HCT116 (cell line): ENCODE measurements at places on chromosomes 2 and 18. TPM values are rescaled to one million over a fixed set of nuclear protein-coding genes. Genes with fewer than 3 reads are reported as not detected.

DNA sequence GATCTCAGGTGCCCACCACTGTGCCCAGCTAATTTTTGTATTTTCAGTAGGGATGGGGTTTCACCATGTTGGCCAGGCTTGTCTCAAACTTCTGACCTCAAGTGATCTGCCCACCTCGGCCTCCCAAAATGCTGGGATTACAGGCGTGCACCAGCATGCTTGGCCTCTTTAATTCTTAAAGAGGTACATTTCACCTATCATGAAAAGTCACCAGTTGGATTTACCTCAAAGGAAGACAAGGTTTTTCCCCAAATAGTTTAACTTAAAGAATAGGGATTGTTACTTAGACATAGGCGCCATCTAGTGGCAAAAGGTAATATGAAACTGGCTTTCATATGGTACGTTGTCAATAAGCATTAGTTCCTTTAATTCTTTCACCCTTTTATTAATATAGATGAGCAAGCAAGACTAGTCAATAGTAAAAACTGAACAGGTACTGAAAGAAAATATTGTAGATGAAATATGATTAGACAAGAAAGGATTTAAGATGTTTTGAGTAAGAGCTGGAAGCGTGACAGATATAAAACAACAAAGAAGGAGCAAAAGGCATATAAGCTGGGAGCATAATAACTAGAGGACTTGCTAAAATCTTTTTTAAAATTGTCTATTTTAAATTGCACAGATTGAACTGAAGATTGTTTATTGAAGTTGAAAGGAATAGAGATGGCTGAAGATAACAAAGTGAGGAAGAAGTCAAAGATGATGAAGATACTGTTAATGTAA, 35.0 kb upstream of the PSMD14 start:
- DNase-seq = peak; percentile 69
- no peaks in the 10 kb centered on the region for H3K36me3 ChIP-seq
- no peak overlapping the region for H3K4me3 ChIP-seq
- H3K27ac ChIP-seq = no peak overlapping the region

DNA sequence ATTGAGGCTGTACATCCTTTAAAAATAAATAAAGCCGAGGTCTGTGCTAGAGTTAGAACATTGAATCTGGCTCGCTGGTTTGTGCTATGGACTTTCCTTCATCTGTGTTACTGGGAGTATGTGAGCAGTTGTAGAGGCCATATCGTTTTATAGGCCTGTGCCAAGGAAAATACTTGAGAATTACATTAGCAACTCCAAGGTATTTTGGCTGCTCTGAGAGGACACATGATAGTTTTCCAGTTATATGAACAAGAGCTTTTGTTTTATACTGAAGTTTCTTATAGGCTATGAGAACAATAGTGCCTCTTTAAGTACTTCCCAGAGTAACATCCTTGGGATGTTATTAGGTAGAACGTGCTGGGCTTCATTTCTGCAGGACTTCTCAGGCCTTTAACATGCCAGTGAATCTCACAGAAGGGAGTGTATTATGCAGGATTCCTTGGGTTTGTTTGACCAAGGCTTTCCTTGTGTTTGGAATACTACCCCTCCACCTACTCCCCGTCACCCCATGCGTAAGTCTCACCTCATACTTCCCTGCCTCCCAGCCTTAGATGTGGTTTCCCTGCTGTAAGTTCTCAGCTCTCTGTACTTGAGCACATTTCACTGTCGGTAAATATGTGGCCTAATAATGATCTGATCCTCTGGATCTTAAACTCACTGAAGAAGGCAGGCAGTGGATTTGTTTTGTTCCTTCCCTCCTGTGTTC, 21.0 kb downstream of the TCF7L1 start:
- no peak overlapping the region for H3K4me3 ChIP-seq
- DNase-seq = no peak
- no peaks in the 10 kb centered on the region for H3K4me1 ChIP-seq

Gene ACTG2
- total RNA-seq = 0.89 TPM

DNA sequence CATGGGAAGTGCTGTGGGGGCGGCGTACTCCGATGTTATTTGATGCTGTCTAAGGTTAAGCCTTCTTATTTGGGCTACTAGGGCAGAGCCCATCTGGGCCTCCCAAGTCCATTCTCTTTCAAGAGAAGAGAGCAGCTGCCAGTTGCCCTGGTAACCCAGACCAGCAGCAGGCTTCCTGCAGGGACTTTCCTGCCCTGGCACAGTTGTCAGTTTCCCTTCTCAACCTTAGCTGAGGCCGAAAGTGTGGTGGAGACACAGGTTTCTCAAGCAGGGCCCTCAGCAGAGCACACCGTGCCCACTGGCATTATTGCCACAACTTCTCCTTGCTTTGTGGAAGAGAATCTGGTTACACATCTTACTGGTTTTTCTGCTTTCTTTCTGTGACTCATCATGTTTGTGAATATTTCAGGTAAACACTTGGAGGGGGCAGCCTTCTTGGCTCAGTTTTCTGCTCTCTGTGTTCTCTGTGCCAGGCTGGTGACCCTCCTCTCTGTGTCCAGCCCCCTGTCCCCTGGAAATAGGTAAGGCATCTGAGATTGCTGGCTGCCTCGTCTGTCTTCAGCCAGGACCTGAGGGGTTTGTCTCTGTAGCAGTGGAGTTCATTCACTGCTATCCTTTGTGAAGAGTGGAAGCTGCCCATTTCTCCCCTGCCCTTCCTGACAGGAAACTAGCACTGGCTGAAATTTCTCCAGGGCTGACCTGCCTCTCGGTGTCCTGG, 111.0 kb downstream of the B3GNT2 start:
- H3K4me3 ChIP-seq = peak overlapping the region; percentile 44
- peak overlapping the region; percentile 97 for H3K27ac ChIP-seq
- peaks cover 54% of the 10 kb centered on the region for H3K4me1 ChIP-seq
- no peaks in the 10 kb centered on the region for H3K36me3 ChIP-seq
- peak; percentile 48 for DNase-seq

Gene NAGK
- 36.8 TPM for total RNA-seq

GRCh38 chr2:127888772-127889171, 3.0 kb upstream of the AMMECR1L start:
- H3K36me3 ChIP-seq = no peaks in the 10 kb centered on the region
- no peaks in the 10 kb centered on the region for H3K27me3 ChIP-seq
- DNase-seq = no peak
- peaks cover 17% of the 10 kb centered on the region for H3K4me1 ChIP-seq

DNA sequence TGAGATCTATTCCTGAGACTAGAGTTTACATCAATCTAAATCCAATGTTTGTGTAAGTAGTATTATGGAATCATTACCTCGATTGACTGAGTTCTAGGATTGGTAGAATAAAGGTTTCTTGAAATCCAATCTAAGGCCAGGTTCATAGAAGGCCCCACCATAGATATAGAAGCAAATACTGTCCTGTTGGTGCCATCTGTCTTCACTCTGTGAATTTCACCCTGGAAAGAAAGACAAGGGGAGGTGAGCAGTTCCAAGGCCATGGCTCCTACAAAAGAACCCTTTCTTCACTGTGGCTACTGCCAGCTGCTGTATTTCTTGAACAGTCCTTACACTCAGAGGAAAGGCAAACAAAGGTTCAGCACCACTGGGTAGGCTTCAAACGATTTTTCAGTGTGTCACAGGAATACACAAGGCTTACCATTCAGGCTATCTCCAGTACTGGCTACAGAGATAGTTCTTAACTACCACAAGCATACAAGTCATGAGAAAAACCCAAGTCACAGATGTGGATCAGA, 137.0 kb downstream of the LRP2 start:
- peaks cover 4% of the 10 kb centered on the region; the same call in 1 of the 2 replicates for H3K4me1 ChIP-seq
- no peak overlapping the region for H3K4me3 ChIP-seq
- no peak overlapping the region for H3K27ac ChIP-seq
- no peaks in the 10 kb centered on the region for H3K27me3 ChIP-seq
- no peaks in the 10 kb centered on the region for H3K36me3 ChIP-seq

Gene CRYGC
- total RNA-seq = not detected
